Fibroblast of skin of scalp (primary cell): ENCODE measurements at places on chromosomes 11 and 22.

GRCh38 chr22:31278626-31279326 is 13.5 kb downstream of the PIK3IP1 start:
- no peak for DNase-seq

GRCh38 chr11:70028147-70028855 is 49.8 kb upstream of the ANO1 start:
- no peak for DNase-seq

DNA sequence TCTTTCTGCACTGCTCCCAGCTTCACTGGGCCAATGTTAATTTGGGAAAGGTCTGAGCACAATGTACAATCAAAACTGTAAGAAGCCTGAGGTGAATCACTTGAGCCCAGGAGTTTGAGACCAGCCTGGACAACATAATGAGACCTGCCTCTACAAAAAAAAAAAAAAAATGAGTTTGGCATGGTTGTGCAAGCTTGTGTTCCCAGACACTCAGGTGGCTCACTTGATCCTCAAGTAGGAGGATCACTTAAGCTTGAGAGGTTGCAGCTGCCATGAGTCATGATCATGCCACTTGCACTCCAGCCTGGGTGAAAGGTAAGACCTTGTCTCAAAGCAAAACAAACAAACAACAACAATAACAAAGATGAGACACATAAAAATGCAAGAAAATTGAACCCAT is 38.6 kb upstream of the SC5D start:
- no peak for DNase-seq

DNA sequence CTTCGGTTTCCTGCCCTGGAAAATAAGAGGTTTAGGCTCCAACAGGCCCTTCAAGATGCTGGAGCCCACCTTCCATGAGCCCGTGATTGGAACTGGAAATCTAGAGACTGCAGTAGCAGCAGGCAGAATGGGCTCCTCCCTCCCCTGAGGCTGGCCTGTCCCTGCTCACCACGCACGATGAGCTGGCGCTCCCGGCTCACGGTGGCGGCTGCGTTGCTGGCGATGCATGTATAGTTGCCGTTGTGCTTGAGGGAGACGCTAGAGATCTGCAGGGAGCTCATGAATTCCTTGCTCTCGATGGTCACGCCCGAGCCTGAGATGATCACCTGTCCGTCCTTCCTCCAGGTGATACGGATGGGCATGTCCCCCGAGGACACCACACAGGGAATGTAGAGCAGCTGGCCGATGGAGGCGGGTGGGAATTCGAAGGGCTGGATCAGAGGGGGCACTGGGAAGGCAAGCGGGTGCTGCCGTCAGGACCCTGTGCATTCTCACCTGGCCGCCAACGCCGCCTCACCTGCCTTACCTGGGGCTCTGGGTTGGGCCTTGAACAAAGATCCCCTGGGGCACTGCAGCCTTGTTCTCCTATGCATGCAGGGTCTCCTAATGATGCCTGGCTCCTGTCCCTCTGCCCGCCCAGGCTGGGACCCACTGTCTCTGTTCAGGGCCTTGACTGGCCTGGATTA is 177.8 kb downstream of the CEP164 start:
- no peak for DNase-seq

DNA sequence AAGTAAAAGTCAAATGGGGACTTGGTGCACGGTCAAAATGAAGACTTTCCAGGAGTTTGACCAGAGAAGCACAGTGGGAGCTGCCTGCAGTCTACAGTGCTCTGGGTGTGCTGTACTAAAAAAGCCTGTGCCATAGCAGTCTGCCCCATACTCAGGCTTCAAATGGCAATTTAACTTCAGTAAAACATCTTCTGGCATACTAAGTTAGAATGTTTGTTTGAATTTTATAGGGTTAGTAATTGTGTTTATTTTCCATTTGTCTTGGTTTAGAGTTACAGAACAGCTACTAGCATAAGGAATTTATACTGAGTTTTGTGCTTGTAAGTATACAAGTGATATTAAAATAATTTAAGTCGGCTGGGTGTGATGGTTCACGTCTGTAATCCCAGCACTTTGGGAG is 29.3 kb upstream of the LIPT2 start:
- no peak for DNase-seq

DNA sequence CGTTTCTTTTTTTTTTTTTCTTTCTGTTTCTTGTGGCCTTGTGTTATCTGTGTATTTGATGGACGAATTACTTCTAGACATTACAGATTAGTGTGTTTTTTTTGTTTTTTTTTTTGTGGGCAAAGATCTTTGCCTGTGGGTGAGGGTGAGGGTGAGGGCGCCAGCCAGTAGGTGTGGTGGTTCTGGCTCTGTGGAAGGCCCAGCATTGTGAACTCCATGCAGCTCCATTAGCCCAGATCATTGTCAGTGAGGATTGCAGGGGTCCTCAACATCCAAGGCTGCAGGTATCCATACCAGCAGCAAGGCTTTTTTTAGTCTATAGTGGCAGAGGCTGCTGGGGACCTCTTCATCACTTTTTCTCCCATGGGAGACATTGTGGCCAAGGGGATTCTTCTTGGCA is 13.7 kb downstream of the BIRC2 start:
- DNase-seq, result no peak

GRCh38 chr11:15216678-15217077 is 102.0 kb downstream of the INSC start:
- no peak for DNase-seq

DNA sequence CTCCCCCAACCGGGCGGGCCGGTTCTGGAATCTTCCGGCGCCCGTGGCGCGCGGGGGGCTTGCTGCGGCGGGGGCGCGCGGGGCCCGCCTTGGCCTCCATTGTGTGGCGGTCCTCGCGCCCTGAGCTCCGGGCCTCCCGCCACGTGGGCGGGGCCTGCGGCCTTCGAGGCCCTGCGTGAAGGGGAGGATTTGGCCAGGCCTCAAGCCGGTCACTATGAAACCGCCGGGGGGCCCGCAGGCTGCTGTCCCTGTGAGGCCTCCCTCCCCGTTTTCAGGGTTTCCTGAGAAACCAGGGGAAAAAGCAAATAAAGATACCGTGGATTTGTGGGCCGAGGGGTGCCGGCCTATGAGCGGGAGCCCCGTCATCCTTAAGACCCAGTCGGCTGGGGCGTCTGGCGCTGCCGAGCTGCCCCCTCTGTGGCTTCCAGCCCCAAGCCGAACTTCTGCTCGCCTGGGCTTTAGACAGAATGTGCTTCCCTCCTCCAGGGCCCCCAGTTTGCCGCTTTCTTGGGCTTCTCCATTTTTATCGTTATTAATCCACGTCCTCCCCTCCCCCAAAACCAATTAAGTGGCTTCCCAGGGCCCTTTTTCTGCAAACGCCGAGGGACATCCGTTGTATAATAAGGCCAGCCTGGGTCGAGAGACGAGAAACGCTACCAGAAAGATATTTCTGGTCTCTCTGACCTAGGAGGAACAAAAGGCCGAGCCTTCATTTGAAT is 602 bp downstream of the EWSR1 start:
- peak; percentile 72 for DNase-seq

DNA sequence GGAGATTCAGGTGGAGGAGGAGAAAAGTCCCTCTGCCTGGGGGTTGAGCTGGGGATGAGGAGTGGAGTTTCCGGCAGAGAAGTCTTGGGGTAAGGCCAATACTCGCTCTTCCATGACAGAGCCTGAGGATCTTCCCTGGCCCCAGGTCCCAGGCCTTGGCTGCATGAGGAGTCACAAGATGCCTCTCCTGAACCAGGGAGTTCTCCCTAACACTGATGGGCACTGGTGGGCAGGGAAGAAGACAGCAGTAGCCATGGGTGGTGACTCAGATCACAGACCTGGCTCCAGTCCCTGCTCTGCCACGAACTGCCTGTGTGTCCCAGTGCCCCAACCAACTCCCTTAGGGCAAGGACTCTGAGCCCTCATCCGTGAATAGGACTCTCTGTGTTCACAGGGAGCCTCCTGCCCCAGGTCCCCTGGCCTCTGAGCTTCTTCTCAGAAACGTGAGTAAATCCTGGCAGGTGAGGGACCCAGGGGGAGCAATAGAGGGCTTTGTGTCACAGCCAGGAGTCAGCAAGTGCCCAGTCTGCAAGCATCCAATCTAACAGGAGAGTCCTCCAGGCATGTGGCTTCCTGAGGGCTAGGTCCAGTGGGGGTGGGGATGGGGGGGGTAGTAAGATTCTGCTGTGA is 45.5 kb upstream of the FTH1 start:
- peak; percentile 15 for DNase-seq

- DNase-seq, result no peak
These were observed 197.1 kb downstream of the HIPK3 start for GRCh38 chr11:33454264-33454663.

DNA sequence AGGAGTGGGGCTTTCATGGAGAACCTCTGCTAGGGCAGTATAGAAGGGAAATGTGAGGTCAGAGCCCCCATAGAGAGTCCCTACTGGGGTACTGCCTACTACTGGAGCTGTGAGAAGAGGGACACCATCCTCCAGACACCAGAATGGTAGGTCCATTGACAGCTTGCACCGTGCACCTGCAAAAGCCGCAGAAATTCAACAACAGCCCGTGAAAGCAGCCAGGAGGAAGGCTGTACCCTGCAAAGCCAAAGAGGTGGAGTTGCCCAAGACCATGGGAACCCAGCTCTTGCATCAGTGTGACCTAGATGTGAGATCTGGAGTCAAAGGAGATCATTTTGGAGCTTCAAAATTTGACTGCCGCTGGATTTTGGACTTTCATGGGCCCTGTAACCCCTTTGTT is 245.6 kb downstream of the TENM4 start:
- DNase-seq, result no peak

DNA sequence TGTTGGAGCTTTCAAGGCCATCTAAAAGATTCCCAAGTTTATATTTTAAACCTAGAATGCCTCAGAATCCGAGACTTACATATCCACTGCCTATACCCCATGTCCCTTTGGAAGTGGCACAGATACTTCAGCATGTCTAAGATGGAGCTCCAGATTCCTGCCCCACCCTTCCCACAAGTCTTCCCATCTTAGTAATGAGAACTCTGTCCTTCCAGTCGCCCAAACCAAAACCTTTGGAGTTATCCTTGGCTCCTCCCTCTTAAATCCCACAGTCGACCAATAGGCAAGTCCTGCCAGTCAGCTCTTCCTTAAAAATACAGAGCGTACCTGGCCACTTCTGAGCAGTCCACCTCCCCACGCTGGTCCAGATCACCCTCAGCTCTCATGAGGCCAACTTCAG is 4.3 kb downstream of the POLD4 start:
- no peak for DNase-seq

DNA sequence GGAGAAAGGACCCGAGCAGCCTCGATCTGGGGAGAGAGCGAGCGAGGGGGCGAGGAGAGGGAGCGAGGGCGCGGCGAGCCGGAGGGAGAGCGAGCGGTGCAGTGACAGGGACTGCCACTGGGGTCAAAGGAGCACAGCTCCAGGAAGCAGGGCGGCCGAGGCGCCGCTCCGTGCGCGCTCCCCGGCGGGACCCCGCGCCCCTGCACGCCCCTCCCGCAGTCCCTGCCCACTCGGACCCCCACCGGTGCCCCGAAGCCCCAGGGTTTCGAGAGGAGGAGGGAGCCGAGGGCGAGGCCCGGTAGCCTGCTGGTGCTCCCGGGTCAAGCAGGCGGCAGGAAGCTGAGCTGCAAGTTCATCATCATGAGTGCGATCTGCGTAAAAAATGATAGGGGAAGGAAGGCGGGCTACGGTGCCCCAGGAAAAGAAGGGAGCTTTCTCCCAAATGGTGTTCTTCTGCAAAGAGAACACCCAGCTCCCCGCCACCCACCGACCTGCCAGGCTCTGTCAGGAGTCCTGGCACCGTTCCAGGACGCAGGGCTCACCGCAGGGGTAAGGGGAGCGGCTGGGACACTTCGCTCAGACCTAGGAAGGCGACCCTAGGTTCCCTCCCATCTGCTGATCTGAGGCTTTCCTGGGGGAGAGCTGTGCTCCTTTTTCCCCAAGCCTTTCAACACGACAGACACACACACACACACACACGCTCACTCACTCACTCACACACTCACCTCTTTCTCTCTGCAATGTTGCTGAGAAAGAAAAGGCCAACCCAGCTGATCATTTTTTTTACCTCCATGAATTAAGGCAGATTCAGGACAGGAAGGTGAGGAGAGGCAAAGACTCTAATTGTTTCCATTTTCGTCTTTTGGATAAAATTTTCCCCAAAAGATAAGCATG is at the start of gene MPPED2:
Gene MPPED2 (minus strand): TSS at position 103 of the 894 bp plus-strand sequence. CDS start 5,980 bp downstream, outside the sequence.
- DNase-seq, result peak; percentile 9

- DNase-seq, result no peak
These were observed 2.2 kb upstream of the NEFH start for GRCh38 chr22:29477723-29478318.

DNA sequence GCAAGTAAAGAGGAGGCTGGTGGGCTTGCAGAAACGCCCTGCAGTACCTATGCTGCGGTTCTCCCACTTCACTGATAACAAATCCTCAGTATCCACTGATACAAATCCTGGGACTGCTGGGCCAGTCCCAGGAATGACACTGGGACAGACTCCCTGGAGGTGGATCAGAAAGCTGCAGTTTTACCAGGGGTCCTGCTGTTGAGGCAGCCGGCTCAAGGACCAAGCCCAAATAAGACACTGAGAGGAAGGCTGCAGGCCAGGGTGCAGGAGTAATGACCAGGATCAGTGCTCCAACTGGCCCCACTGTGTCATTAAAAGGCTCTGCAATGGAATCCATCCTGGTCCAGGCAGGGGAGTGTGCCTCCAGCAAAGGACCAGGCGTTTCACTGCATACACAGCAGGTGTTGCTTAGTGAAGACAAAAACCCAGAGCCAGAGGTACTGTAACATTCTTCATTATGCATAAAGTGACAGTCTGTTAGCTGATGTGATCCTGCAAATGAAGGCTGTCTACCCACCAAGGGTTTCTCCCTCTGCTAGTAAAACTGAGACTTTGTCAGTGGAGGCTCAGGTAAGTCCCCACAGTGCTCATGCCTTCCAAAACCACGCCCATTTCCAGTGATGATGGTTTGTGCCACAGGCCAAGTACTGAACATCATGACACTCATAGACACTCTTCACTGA is 1.4 kb upstream of the C22orf39 start:
- DNase-seq, result no peak

- DNase-seq, result no peak
These were observed 2.6 kb downstream of the PHOX2A start for GRCh38 chr11:72241291-72241781.

- peak; percentile 64 for DNase-seq
These were observed 45.3 kb upstream of the NECTIN1 start for GRCh38 chr11:119774172-119774763.

GRCh38 chr11:37141707-37142106 is 543.7 kb upstream of the RAG2 start:
- no peak for DNase-seq

DNA sequence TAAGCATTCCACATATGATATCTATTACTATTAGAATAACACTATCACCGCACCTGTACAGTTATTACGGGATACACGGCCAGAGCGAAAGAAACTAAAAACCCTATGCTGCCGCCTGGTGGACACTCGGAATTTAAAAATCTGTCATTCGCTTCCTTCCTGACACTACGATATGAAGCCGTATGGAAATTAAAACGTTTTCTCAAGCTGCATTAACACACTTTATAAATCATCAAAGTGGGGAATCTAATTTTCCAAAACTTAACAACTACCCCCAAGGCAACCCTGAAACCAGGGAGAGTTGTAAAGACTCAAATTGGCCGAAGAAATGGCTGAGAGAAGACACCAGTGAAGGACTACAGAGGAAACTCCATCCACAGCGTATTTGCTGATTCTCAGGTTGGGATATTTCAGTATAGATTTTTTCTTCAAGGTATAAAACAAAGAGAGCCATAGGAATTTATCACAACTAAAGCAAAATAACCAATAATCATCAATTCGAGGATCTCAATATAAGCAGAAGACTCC is 1.4 kb downstream of the CCDC73 start:
- peak; percentile 28 for DNase-seq
